NCI-H1436 (cell line): ENCODE measurements at places on chromosomes 6 and 20.

GRCh38 chr6:85685713-85686112 is 43.0 kb upstream of the SYNCRIP start:
- no peak for DNase-seq

GRCh38 chr6:94175465-94175864 is 756.1 kb upstream of the EPHA7 start:
- DNase-seq = peak; percentile 3

DNA sequence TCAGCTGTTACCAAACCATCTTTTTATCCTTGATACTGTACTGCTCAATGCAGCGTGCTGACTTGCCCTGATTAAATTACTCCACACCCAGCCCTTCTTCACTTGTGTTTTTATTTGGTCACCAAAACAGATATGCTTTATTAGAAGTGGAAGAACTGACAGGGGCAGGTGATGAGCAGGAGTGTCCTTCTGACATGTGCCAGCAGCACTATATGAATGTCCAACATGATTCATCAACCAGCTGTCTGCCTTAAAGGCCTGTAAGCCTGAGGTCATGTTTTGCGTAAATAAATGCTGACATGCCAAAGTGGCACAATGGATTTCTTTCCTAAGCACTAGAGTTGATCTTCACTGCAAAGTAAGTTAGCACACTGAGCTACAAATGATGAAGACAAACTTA is 15.4 kb downstream of the POPDC3 start:
- no peak for DNase-seq

GRCh38 chr6:134603561-134603960 is 285.6 kb upstream of the SGK1 start:
- no peak for DNase-seq

DNA sequence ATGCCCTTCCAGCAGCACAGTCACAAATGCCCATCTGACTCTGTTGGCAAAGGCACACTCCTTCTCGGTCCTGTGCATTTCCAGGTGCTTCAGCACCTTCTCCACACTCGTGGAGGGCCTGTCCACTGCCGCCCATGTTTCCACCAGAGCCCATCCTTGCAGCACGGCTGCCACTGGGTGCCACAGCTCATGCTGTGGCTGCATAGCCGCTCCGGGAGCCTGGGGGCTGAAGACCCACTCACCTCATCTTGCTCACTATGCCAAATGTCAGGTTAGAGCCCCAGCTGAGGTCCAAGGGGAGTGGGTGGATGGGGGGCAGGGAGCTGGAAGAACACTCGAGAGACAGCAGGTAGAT is 6.9 kb downstream of the ZKSCAN3 start:
- no peak for DNase-seq

DNA sequence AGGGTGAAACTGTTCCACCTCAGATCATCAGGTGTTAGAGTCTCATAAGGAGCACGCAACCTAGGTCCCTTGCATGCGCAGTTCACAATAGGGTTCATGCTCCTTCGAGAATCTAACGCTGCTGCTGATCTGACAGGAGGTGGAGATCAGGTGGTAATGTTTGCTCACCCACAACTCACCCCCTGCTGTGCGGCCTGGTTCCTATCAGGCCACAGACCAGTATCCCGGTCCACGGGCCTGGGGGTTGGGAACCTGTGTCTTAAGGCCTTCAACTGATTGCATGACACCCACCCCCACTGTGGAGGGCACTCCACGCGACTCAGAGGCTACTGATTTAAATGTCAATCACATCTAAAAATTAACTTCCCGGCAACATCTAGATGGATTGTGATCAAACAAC is 411.2 kb upstream of the SULF2 start:
- DNase-seq = no peak

GRCh38 chr6:87907521-87907920 is 140.1 kb upstream of the SPACA1 start:
- DNase-seq = no peak
